ENCODE measurements at places on chromosomes 4 and X. TPM values are rescaled to one million over a fixed set of nuclear protein-coding genes. Genes with fewer than 3 reads are reported as not detected.

- DNase-seq: no peak
Observed at GRCh38 chr4:4865705-4866123, 6.2 kb downstream of the MSX1 start.

GRCh38 chr4:63786171-63786570 lies 623.1 kb downstream of the TECRL start:
- no peak for DNase-seq

GRCh38 chr4:182325848-182326255 lies 82.7 kb downstream of the TENM3 start:
- no peak for DNase-seq

The FAM3A gene
- total RNA-seq: 38.0 TPM

DNA sequence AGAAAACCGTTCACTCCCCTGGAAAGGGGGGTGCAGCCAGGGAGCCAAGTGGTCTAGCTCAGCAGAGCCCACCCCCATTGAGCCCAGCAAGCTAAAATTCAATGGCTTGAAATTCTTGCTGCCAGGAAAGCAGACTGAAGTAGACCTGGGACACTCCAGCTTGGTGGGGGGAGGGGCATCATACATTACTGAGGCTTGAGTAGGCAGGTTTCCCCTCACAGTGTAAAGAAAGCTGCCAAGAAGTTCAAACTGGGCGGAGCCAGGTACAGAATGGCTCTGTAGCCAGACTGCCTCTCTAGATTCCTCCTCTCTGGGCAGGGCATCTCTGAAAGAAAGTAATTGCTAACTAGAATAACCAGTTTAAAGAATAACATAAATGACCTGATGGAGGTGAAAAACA lies 372.3 kb upstream of the F9 start:
- no peak for DNase-seq

GRCh38 chr4:112315446-112315845 lies 18.3 kb downstream of the ALPK1 start:
- no peak for DNase-seq

GRCh38 chr4:172124656-172125308 lies 311.6 kb downstream of the GALNTL6 start:
- DNase-seq: no peak

The P2RY4 gene
- total RNA-seq: 0.64 TPM

The CSAG1 gene
- total RNA-seq: not detected

DNA sequence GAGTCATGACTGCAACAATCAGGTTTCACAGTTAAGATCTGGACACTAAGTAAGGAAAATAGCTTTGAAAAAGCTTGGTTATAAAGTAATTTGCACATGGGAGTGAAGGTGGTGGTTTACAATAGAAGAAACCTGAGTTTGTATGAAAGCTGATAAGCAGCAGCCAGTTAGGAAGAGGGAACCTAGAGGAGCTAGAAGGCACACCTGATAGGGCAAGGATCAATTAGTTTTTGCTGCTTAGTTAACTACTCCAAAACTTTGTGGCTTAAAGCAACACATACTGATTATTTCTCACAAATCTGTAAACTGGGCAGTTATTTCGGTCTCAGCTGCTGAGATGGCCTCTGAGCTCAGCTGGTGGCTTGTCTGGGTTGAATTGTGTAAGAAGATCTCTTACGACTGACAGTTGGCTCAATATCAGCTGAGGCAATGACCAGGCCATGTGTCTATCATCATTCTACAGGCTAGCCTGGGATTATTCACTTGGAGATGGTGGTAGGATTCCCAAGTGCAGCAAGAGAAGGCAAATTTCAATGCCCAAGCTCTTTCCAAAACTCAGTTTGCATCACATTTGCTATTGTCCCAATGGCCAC lies 255.0 kb upstream of the PITX2 start:
- DNase-seq: no peak

DNA sequence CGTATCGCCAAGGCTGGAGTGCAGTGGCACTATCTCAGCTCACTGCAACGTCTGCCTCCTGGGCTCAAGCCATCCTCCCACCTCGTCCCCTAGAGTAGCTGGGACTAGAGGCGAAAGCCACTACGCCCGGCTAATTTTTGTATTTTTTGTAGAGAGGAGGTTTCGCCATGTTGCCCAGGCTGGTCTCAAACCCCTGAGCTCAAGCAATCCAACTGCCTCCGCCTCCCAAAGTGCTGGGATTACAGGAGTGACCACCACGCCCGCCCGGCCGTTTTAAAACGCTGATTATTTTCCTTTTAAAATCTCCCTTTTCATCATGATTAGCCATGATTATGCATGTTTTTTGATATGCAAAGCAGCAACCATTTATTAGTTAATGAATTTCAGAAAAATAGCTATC lies 2.2 kb downstream of the N4BP2 start:
- DNase-seq: no peak

The APLN gene
- total RNA-seq: not detected
